Stimulated activated CD8-positive, alpha-beta memory T cell treated with anti-CD3 and anti-CD28 coated beads, Interleukin-4, amount 100 ng/mL, for 24 hours (primary cell): ENCODE measurements at places on chromosomes 13 and 19.

GRCh38 chr13:50168786-50169185 lies 153.5 kb downstream of the KCNRG start:
- DNase-seq: no peak

- DNase-seq: no peak
Measured at GRCh38 chr13:91058066-91058465, 289.4 kb upstream of the MIR17HG start.

DNA sequence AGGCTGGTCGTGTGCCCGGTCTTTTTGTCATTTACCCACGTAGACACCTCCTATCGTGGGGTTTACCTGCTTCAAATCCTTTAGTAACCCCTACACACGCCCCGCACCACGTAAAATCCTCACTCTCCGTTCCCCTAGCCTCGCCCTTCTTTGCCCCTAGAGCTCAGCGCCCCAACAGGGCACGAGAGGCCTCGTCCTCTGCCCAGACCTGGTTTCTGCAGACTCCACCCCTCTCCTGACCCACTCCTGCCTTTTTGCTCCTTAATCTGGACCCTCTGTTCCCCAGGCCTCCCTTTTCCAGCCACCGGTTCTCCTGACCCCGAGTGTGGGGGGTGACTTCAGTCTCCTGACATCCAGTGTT lies 412 bp downstream of the ZNF528 start:
- DNase-seq: no peak

DNA sequence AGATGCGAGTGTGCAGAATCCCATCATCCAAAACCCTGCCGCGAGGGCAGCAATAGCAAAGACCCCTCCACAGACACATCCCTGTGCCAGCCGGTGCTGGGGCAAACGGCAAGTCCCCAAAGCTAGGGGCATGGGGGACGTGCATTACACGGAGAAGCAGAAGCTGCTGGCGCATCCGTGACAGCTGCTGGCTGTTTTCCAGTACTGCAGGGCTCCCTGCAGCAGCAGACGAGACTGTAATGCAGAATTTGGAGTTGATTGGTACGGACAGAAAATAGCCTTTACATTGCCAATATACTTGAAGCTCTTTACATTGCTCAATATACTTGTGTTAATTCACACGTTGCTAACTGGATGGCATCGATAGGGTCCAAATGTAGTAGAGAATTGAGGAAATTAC lies 77.2 kb upstream of the TMTC4 start:
- no peak for DNase-seq

DNA sequence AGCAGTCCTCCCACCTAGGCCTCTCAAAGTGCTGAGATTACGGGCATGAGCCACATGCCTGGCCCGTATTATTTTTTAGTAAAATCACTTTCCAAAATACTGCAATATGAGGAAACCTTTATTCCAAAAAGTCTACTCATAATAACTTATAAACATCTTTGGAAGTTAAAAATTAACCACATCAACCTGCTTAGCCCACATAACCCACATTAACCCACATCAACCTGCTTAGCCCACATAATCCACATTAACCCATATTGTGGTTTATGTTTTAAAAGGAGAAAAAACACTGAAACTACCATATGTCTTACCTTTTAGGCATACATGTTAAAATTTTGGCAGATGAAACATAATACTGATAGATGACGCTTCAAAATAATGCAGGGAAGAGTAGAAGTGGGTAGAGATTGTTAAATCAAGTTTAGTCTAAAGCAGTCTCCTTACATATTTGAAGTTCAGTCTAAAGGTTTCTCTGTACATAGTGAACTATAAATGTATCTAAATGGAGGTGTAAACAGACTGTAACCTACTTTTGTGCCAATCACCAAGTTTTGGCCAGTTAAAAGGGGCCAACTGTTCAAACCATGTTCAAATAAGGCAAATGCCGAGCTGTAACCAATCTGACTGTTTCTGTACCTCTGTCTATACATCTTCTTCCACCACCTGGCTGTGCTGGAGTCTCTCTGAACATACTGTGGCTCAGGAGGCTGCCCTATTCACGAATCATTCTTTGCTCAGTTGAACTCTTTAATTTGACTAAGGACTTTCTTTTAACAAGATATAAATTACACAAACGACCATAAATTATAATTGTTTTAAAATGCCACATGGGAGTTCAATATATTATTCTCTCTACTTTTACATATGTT lies 14.5 kb downstream of the KPNA3 start:
- DNase-seq: no peak

DNA sequence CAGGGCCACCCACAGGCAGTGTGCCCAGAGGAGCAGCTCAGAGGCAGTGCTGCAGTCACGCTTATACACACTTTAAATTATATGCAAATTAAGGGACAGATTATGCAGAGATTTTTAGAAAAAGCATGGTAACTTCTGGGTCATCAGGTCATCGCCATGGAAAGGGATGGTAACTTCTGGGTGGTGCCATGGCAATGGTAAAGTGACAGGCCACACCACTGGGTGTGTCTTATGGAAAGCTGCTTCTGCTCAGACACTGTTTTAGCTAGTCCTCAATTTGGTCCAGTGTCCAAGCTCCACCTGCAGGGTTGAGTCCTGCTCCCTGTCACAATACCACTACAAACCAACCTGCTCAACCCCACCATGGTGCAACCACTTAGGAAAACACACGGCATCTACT lies 29.9 kb upstream of the LSM14A start:
- no peak for DNase-seq

- DNase-seq: no peak
Measured at GRCh38 chr13:52929846-52930245, 81.4 kb upstream of the PCDH8 start.

GRCh38 chr19:45527731-45528130 lies 20.5 kb downstream of the VASP start:
- DNase-seq: no peak

- no peak for DNase-seq
Measured at GRCh38 chr13:73876323-73876722, 257.9 kb downstream of the KLF12 start.

DNA sequence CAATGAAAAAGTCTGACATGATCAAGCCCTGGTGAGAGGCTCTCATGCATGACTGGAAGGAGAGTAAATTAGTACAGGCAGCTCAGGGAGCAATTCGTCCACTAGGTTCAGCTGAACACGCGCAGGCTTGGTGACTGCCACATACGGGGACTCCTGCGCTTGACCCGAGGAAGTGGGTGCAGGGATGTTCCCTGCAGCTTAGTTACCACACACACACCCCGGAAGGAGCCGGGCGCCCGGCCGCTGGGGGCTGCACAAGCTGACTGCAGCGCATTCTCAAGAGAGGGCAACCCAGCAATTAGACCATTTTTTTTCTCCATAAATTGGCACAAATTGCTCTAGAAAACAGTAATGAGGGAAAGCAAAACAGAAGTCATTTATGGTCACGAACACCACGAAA lies 23.0 kb upstream of the MIER2 start:
- no peak for DNase-seq

DNA sequence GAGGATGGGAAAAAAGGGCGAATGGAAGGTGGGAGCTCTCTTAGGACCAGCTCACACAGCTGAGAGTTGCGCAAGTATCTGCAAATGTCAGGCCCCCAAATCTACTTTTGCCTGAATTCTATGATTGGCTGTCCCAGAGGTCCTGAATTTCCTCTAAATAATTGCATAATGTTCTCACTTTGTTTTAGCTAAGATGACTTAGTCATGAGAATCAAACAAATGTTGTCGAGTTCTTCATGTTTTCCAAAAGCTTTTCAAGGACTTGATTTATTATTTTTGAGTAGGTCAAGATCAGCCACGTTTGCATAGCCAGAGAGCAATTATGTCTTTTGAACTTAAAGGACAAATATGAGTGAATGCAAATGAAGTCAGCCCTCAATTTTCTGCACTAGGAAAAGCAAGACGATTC lies 246.6 kb upstream of the MAB21L1 start:
- no peak for DNase-seq

DNA sequence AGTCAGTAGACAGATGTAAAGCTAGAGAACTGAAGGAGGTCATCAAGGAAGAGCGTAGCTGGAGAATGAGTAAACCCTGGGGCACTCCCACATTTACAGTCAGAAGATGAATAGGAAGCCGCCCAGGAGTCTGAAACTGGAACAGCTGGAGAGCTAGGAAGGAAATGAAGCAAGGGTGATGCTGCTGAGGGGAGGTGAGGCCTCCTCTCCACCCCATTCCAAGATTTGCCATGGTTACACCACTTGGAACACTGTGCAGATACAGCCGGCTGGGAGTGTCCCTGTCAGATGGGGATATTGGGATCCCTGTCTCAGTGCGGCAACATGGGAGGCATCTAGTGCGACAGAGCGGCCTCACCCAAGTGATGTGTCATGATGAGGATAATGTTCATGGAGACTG lies 51.8 kb upstream of the GPI start:
- DNase-seq: no peak

DNA sequence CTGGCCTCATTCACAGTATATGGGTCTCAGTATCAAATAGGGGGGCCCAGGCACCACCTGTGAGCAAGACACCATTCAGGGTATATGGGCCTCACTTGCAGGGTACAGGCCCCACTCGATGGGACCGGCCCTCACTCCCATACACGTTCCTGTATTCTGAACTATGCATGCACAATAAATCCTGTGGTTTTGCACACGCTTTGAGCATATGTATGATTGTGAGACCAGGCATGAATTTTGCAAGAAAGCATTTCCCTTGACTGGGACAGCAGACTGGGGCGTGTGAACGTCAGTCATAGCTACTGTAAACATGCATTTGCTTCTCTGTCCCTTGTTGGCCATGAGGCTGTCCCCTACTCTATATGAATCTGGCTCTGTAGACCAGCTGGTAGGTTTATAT lies 637 bp upstream of the PNMA8B start:
- no peak for DNase-seq

- no peak for DNase-seq
Measured at GRCh38 chr13:93243375-93244063, 16.9 kb downstream of the GPC6 start.

DNA sequence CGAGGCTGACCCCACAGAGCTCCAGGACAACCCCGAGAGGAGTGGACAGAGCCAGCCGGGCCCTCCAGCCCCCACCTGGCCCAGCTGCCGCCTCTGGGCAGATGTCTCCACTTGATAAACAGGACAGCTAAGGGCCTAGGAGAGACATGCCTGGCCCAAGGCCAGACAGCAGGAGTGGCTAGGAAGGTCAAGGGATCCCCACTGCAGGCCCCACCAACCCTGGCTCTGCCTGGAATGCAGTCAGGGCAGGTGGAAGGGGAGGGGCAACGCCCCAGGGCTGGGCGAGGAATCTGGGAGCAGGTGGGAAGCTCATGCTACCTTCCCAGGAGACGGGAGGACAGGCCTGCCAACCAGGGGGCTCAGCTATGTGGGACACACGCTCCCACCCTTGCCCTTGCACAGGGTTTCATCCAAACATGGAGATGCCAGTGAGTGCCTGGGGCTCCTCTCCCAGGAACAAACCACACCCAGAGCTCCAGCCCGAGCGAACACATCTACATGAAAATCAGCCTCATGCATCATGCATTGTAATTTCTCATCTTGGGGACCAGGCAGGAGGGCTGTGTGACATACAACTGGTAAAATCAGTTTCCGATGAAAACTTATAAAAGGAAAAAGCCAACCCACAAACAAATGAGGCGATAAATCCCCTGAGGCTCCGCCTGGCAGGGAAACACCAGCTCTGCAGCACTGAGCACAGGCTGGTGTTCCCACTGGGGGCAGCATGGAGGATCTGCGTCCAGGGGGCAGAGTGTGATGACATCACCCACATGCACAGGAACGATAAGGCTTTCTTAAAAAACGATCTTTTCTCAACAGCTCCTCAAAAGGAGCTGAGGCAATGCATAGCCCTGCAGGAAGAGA lies 25.0 kb downstream of the SH3GL1 start:
- DNase-seq: no peak

DNA sequence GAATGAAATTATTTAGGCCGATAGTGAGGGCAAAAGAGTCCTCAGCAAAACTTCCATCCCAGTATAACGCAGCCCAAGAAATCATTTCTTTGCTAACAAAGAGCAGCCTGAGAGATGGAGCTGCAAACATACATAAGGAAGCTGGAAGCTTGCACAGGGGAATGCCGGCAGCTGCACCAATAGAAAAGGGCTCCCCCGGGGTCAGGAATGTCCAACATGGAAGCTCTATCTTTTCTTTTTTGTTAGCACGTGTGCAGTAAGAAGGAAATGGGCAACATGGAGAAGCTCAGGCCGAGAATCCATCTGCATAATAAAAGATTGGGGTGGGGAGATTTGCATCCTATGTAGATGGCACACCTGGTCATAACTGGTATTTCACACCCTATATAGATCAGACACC lies 1363.5 kb upstream of the PCDH20 start:
- DNase-seq: no peak

DNA sequence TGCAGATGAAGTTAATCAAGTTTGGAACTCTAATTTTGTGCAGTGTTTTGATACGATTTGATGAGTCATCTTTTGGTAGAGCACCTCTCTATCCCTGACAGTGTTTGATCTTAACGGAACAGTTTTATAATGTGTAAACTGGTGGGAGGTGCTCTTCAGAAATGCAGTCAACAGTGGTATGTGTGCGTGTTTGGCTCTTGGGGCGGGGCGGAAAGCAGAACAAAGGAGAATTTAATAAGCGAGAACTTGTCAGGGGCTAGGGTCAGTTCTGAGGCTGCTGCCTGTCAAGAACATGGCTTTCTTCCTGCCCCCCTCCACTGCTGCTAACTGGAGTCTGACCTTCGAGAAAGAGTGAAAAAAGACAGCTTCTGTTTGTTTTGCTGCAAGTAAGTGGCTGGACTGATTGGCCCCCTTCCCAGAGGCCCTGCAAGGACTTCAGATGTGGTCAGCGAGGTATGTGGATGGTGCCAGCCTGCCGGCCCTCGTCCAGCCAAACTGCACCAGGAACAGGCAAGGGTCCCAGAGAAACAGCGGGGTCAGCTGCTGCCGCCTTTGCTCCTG lies 40.8 kb downstream of the BBC3 start:
- peak; percentile 42 for DNase-seq

GRCh38 chr19:32828643-32829344 lies 40.8 kb downstream of the SLC7A9 start:
- DNase-seq: no peak

DNA sequence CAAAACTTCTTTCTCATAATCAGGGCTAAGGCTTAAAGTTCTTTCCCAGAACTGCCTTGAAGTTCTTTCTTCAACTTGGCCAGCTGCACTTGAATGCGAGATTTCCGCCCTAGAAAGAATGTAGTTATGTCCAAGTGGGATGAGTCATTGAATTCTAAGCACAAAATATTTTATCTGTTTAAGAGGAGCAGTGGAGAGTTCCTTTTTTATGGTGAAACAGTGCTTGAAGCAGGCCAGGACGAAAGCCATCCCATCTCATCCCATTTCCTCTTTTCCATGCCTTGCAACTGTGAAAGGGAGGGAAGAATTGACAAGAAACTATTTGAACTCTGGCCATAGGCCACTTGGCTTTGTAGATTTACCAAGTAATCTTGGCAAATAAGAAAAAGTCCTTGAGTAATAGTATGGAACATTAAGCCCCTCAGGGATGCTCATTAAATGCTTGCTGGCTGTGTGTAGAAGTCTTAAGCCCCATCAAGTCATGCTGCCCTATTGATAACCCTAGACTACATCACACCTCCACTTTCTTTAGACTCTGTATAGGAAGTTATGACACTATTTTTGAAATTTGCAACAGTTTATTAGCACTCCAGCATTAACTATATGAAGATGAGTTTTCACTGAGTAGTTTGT lies 174.5 kb downstream of the KCTD12 start:
- no peak for DNase-seq

- no peak for DNase-seq
Measured at GRCh38 chr13:45372189-45373161, 31.5 kb upstream of the TPT1 start.
